ENCODE measurements at places on chromosomes 13 and 19. TPM values are rescaled to one million over a fixed set of nuclear protein-coding genes. Genes with fewer than 3 reads are reported as not detected.

DNA sequence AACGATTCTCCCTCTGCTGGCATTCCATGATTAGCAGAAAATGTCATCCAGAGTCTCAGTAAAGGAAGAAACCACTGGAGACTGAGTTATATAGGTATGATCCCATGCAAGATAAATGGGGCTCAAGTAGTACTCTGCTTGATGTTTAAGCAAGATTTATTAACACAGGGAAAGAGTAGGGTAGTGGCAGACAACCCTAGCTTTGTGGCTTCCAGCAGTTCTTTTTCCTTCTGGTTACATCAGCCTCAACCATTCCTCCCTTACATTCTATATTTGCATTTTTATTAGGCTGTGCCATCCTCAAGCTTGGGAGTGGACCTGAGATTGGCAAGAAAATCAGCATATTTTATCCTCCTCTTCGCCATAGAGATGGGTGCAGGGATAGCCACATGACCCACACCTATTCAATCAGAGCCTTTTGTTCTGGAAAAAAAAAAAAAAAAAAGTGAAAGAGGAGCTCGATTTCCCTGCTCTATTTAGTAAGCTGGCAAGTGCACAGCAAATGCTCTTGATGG is 402.1 kb downstream of the ZNF536 start:
- DNase-seq, result peak; percentile 26

- no peak for DNase-seq
Measured at GRCh38 chr13:42638886-42639285, 64.9 kb downstream of the TNFSF11 start.

The KCNN1 gene
- 12.5 TPM for polyA plus RNA-seq

- DNase-seq, result no peak
Measured at GRCh38 chr19:36097036-36097435, 13.9 kb upstream of the OVOL3 start.

GRCh38 chr13:78129359-78129758 is 210.7 kb upstream of the EDNRB start:
- DNase-seq, result no peak

DNA sequence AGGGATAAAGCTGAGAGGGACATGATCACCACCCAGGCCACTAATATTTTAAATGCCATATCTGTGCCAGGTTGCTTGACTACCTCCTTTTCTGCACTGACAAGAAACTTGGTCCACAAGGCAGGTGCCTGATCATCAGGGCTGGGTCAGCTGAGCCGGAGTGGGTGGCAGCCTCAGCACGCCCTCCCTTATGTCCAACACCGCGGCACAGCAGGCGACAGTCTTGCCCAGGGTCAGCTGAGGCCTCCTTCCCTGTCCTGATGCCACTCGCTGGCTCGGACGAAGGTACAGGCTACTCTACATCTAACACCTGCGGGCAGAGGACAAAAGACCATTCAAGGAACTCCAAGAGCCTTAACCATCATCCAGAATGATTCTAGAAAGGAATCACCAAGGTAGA is 16.9 kb downstream of the ZC3H4 start:
- DNase-seq, result no peak

- DNase-seq, result no peak
Measured at GRCh38 chr19:40685563-40685962, 4.9 kb downstream of the NUMBL start.

- peak; percentile 56 for DNase-seq
Measured at GRCh38 chr19:45125975-45126493, 33.1 kb downstream of the PPP1R37 start.

The ZNF69 gene
- 5.6 TPM for polyA plus RNA-seq

Measured in H1 (cell line).